C1 segment of cervical spinal cord (tissue), 14 donors: ENCODE measurements at places on chromosomes 1 and 21.

DNA sequence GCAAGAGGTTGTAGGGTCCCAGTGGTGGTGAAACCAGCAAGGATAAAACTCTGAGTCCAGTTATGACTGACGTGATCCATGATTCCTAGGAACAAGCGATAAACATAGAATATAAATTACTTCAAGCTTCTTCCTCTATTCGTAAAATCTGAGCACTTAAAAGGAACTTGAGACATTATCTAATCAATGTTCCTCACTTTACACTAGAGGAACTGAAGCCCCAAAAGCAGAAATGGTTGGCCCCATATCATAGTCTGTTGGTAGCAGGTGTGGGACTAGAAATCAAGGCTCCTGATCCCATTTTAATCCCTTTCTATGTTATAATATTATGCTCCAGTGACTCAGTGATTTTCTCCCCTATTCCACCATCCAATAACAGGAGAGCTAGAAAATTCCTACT is 21.9 kb upstream of the MNDA start:
- DNase-seq = no peak

DNA sequence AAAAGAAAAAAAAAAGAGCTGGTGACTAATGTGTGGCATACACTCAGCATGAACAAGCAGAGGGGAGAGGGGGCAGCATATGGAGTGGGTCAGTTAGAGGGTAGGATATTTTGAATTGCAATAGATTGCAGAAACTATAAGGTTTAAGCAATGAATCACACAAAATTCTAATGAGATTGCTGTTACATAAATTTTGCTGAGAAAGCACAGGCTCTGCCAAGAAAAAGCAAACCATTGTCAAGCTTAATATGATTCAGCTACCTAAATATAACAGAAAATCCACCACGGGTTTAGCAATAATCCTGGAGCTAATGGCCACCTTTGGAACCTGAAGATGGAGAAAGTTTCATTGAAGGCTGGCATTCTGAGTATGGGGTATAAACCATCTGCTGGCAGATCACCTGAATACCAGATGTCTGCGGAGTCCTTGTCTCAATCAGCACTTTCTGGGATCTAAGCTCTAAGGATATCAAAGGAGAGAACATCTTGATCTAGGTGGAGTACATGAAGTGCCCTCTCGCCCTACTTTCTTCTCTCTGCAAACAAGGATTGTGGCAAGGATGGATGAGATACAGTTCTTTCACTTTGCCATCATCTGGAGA is 30.3 kb upstream of the ANGPTL7 start:
- no peak for DNase-seq

GRCh38 chr1:71737768-71738167 is 544.6 kb downstream of the NEGR1 start:
- DNase-seq = no peak

DNA sequence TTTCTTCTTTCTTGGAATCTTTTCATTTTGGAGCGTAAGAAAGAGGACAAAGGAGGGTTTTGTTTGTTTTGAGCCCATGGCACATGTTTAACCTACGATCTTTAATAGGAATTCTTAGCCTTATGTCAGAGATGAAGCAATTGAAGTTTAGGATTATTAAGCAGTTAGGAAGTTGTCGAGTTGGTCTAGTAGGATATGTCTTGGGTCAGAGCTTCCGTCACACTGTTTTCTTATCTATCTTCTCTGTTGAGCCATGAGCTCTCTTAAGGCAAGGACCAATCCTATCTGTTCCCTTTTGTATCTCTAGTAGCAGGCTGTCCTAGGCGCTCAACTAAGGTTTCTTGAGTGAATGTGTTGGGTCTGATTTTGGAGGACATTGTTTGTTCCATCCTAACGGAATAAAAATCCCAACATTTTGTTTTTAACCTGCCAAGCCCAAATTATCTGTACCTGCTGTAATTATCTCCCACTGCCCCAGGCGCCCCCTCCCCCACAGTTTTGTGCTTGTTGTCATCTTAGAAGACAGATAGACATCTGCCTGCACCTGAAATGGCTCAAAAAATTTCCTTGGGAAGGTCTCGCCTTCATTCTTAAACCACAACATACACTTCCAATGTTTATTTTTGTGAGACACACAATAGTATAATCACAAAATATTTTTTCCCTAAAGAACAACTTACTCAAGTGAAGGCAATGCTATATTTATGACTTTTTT is 95.3 kb upstream of the GADD45A start:
- no peak for DNase-seq

GRCh38 chr1:200015811-200016210 is 11.7 kb upstream of the NR5A2 start:
- DNase-seq = no peak

DNA sequence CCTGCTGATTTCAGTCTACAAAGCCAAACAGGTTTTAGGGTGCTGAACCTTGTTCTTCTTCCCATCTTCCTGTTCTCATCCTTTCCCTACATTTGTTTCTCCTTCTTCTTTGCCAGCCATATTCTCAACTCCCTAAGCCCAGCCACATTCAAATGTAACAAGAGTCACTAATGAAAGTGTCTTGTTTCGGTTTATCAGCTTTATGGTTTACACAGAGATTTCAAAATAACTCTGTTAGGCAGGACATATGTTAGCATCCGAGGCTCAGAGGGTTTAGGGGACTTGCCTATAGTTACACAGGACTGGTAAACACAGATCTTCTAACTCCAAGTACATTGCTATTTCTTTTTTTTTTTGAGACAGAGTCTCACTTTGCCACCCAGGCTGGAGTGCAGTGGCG is 61.3 kb downstream of the NDUFS5 start:
- no peak for DNase-seq
